ENCODE measurements at places on chromosomes 6 and 20. TPM values are rescaled to one million over a fixed set of nuclear protein-coding genes. Genes with fewer than 3 reads are reported as not detected.

- H3K27me3 ChIP-seq = no peaks in the 10 kb centered on the region
- no peaks in the 10 kb centered on the region for H3K4me1 ChIP-seq
- H3K36me3 ChIP-seq = no peaks in the 10 kb centered on the region
- no peak overlapping the region for H3K27ac ChIP-seq
These were observed 12.2 kb downstream of the LYRM4 start for GRCh38 chr6:5248302-5249098.

HEBP2 gene
- total RNA-seq = 58.6 TPM

DSP gene
- total RNA-seq = 4.1 TPM

DNA sequence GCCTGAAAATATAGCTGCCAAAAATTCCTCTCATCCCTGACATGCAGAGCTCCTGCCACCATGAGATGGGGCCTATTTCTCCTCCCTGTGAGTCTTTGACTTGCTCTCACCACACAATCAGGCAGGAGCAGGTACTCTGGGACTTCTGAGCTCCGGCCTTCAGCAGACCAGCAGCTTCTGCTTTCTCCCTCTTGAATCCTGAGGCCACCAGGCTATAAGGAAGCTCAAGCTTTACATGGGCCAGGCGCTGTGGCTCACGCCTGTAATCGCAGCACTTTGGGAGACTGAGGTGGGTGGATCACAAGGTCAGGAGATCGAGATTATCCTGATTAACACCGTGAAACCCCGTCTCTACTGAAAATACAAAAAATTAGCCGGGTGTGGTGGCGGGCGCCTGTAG is 238.7 kb upstream of the RREB1 start:
- H3K36me3 ChIP-seq = no peaks in the 10 kb centered on the region
- no peak for DNase-seq
- no peak overlapping the region for H3K4me3 ChIP-seq
- H3K27ac ChIP-seq = no peak overlapping the region
- no peaks in the 10 kb centered on the region for H3K4me1 ChIP-seq

CCDC170 gene
- total RNA-seq = 5.4 TPM

ALDH5A1 gene
- total RNA-seq = 8.2 TPM

- no peak for DNase-seq
- no peak overlapping the region for H3K27ac ChIP-seq
- no peaks in the 10 kb centered on the region for H3K4me1 ChIP-seq
- no peaks in the 10 kb centered on the region for H3K27me3 ChIP-seq
- no peak overlapping the region for H3K4me3 ChIP-seq
These were observed 71.7 kb downstream of the ATP9A start for GRCh38 chr20:51696304-51697071.

GLO1 gene
- total RNA-seq = 49.4 TPM

- no peak overlapping the region for H3K4me3 ChIP-seq
- no peak for DNase-seq
- H3K27me3 ChIP-seq = no peaks in the 10 kb centered on the region
- no peak overlapping the region for H3K27ac ChIP-seq
These were observed 42.1 kb upstream of the TMEM30A start for GRCh38 chr6:75326557-75327258.

- no peaks in the 10 kb centered on the region for H3K36me3 ChIP-seq
- DNase-seq = peak; percentile 89
- H3K27me3 ChIP-seq = no peaks in the 10 kb centered on the region
- no peak within 1 kb of the TSS for H3K27ac ChIP-seq
These were observed at the start of gene TGM2 for GRCh38 chr20:38165089-38165965. TSS of gene TGM2 (minus strand) at chr20:38165270. CDS start at chr20:38165198, 72 bp downstream.

GRCh38 chr6:27237089-27237803 is 10.3 kb upstream of the PRSS16 start:
- H3K4me1 ChIP-seq = no peaks in the 10 kb centered on the region
- no peak overlapping the region for H3K4me3 ChIP-seq
- no peaks in the 10 kb centered on the region for H3K36me3 ChIP-seq
- DNase-seq = no peak

HEY2 gene
- 19.1 TPM for total RNA-seq

Measured in aorta (tissue), 5 donors.